ENCODE measurements at places on chromosomes 4 and X. TPM values are rescaled to one million over a fixed set of nuclear protein-coding genes. Genes with fewer than 3 reads are reported as not detected.

The RAB41 gene
- not detected for total RNA-seq

The SRPX gene
- not detected for total RNA-seq

The NXF3 gene
- not detected for total RNA-seq

DNA sequence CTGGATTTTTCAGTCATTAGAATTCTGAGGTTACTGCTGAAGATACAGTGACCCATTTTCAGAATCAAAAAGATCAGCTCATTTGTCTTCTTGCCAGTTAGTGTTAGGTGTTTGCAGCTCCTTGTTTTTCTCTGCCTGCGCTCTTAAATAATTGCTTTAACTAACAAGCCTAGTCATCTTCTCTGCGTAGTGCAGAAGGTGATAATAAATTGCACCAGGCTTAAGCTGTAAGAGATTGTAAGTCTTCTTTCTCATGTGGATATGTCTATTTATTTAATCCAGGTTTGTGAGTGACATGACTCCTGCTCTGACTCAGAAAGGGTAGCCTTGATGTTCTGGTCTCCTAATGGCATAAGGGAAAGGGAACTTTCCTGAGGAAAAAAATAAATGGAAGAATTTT lies 167.2 kb downstream of the CEP135 start:
- peaks cover 3% of the 10 kb centered on the region for H3K4me1 ChIP-seq
- H3K36me3 ChIP-seq = no peaks in the 10 kb centered on the region
- no peak for DNase-seq
- peaks cover 2% of the 10 kb centered on the region for H3K27me3 ChIP-seq

GRCh38 chrX:143664302-143664701 lies 28.4 kb upstream of the SLITRK4 start:
- H3K4me1 ChIP-seq = no peaks in the 10 kb centered on the region
- no peak overlapping the region for H3K27ac ChIP-seq
- no peaks in the 10 kb centered on the region for H3K36me3 ChIP-seq
- H3K4me3 ChIP-seq = no peak overlapping the region
- H3K27me3 ChIP-seq = no peaks in the 10 kb centered on the region

GRCh38 chr4:38948551-38948950 lies 80.9 kb downstream of the FAM114A1 start:
- no peaks in the 10 kb centered on the region for H3K27me3 ChIP-seq
- peak; percentile 16 for DNase-seq
- H3K4me1 ChIP-seq = peaks cover 12% of the 10 kb centered on the region
- no peaks in the 10 kb centered on the region for H3K36me3 ChIP-seq
- H3K4me3 ChIP-seq = no peak overlapping the region
- H3K27ac ChIP-seq = no peak overlapping the region

DNA sequence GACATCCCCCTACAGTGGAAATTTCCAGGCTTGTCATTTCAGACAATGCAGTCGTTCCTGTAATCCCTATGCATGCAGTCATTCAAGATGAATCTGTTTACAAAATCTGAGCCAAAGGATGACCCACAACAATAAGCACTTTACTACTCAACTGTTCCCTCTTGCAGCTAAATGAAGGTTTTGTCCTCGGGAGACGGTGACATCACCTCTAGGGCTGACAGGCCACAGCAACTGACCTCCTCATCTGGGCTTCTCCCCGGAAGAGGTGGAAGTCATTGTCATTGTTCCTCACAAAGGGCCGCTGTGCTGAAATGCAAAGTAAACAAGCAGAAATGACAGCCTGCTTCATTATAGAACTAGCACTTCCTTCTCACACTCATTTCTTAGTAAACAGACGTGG lies 29.2 kb downstream of the CLRN2 start:
- H3K4me3 ChIP-seq = no peak overlapping the region
- H3K36me3 ChIP-seq = no peaks in the 10 kb centered on the region
- peaks cover 5% of the 10 kb centered on the region for H3K27me3 ChIP-seq
- no peak overlapping the region for H3K27ac ChIP-seq
- no peak for DNase-seq

DNA sequence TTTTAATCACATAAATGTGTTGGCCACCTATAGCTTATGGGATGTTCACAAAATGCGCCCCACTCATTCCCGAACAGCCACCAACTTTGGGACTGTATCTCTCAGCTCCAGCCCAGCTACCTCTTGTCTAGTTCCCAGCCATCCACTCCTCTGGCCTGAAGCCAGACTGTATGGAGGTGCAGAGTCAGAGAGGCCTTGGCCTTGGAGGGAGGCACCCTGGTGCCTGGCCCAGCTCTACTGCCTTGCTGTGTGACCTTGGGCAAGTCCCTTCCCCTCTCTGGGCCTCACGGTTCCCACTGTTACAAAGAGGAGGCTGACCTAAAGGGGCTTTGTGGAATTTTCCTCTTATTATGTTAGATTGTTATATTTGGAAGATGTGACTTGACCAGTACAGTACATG lies 13.9 kb downstream of the MAMLD1 start:
- H3K4me1 ChIP-seq = no peaks in the 10 kb centered on the region
- no peak overlapping the region for H3K4me3 ChIP-seq
- no peak for DNase-seq
- no peak overlapping the region for H3K27ac ChIP-seq
- H3K36me3 ChIP-seq = no peaks in the 10 kb centered on the region

GRCh38 chr4:993111-994029 lies at the start of gene SLC26A1:
SLC26A1 (minus strand) TSS chr4:993404; CDS start chr4:991703, 1,701 bp downstream.
- H3K4me1 ChIP-seq = peaks cover under 1% of the 10 kb centered on the region
- H3K27ac ChIP-seq = no peak within 1 kb of the TSS
- DNase-seq = no peak
- H3K36me3 ChIP-seq = no peaks in the 10 kb centered on the region
- peaks cover 5% of the 10 kb centered on the region for H3K27me3 ChIP-seq

All from activated CD8-positive, alpha-beta T cell treated with anti-CD3 and anti-CD28 coated beads for 36 hours (primary cell).